Fibroblast of lung (primary cell): ENCODE measurements at places on chromosomes 16 and 17. TPM values are rescaled to one million over a fixed set of nuclear protein-coding genes. Genes with fewer than 3 reads are reported as not detected.
A peak's percentile ranks its signal among the peaks of the same experiment; 100 is the strongest.

The PARN gene
- total RNA-seq = 32.6 and 32.9 TPM in 2 replicates

The KCNH4 gene
- total RNA-seq = not detected in 2 replicates

DNA sequence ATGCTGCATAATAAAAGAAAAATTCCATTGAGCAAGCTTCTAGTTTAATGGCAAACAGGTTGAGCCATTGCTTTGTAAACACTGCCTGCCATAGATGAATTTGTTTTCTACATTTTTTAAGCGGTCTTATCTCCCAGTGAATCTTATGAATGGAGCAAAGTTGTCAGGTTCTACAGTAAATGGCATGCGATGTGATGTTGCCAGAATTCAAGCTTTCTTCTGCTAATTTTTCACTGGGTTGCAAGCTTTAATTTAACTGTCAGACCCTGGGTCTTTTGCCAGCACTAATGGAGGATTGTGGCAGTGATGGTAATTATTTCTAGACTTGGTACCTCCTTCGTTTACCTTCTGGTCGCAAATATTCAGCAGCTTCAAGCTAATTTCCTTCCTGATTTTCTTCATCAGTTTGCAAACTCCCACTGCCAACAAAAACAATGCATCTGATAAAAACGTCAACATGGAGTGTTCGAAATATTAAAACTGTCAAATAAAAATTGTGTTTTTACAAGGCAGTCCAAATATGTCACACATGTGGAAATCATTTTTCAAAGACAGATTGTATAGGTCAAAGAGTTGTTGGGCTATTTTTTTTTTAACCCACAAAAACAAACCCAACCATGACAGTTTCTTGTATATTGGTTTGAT, 274.2 kb upstream of the ERCC4 start:
- no peak for DNase-seq

DNA sequence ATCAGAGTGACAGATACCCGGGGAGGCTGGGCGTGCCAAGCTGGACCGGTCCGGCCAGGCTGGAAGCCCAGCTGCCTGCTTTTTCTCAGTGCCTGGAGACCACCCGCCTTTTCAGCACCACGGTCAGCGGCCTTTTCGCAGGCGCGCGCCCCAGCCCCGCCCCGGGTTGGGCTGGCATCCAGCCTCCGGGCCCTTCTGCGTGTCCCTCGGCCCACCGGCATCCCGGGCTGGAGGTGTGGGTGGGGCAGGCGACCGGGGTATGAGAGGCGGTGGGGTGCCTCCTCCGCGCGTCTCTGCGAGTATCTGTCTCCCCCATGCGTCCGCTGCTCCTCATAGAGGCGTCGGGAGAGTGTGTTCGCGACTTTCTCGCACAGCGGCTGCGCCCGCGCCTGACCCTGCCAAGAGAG, 102.5 kb downstream of the MRM1 start:
- peak; percentile 22 for DNase-seq

- DNase-seq = no peak
These were observed 1.2 kb downstream of the TMC6 start for GRCh38 chr17:78127239-78127887.

- DNase-seq = no peak
These were observed 24.2 kb downstream of the OMG start for GRCh38 chr17:31272803-31273202.

GRCh38 chr16:22192261-22193062, 13.6 kb upstream of the EEF2K start:
- peak; percentile 95 for DNase-seq
